ENCODE measurements at places on chromosomes 6 and 20.

DNA sequence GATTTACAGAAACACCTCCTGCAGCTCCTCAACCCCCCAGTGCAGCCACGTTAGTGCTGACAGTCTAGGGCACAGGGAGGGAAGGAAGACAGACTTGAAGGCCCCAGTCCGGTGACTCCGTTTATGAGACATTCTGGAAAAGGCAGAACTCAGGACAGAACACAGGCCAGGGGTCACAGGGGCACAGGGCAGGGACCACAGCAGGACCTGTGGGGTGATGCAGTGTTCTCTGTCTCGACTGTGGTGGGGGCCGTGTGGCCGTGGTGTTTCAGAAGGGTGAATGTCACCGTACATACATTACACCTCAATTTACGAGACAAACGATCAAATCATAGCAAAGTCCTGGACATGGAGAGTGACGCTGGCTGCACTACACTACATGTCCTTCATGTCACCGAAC is 11.3 kb downstream of the BHLHE23 start:
- no peak for DNase-seq

DNA sequence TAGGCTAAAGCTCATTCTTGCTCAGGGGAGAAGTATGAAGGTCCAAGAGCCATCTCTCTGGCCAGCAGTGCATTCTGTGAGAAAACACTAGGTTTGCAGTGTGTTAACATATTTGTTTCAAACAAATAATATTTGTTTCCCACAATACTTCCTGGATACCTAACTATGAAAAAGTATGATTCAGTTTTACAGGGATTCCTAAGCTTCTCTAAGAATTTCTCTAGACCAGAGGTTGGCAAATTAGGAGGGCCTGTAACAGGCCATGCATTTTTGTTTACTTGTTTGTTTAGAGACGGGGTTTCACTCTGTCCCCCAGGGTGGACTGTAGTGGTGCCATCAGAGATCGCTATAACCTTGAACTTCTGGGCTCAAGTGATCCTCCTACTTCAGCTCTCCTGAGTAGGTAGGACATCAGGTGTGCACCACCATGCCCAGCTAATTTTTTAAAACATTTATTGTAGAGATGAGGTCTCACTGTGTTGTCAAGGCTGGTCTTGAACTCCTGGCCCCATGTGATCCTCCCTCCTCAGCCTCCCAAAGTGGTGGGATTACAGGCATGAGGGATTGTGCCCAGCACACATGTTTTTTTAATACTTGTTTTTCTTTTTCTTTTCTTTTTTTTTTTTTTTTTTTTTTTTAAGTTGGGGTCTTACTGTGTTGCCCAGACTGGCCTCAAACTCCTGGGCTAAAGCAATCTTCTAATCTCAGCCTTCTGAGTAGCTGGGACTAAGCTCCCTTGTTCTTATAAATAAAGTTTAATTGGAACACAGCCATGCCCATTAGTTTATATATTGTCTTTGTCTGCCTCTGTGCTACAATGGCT is 71.7 kb downstream of the ADGRG6 start:
- DNase-seq, result no peak

- DNase-seq, result no peak
Observed at GRCh38 chr6:2958776-2959175, 12.6 kb downstream of the SERPINB6 start.

GRCh38 chr20:17606001-17606400 is 36.1 kb downstream of the DSTN start:
- DNase-seq, result no peak

- DNase-seq, result no peak
Observed at GRCh38 chr6:33505548-33506370, 51.4 kb downstream of the ZBTB9 start.

DNA sequence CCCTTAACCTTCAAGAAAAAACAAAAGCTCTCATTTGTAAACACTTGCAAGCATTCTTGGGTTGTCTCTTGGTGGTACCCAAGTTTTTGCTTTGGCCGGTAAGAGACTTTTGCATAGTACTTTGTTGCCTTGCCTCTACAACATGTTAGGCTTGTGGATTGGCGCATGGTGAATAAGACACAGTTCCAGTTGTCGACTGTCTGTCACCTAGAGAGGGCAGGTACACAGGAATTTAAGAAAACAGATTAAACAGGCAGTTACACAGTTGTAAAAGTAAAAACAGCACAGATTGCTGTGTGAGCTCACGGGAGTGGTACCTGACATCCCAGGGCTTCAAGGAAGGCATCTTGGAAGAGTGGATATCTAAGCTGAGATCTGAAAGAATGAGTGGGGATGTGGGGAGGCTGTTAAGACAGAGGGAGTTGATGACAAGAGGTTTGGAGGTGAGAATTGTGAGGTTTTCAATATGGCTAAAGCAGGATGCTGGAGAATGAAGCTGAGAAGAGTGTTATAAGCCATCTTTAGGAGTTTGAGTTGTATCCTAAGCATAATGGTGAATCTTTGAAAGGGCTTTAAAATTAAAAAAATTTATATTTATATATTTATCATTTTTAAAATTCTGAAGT is 19.2 kb downstream of the UTRN start:
- no peak for DNase-seq

DNA sequence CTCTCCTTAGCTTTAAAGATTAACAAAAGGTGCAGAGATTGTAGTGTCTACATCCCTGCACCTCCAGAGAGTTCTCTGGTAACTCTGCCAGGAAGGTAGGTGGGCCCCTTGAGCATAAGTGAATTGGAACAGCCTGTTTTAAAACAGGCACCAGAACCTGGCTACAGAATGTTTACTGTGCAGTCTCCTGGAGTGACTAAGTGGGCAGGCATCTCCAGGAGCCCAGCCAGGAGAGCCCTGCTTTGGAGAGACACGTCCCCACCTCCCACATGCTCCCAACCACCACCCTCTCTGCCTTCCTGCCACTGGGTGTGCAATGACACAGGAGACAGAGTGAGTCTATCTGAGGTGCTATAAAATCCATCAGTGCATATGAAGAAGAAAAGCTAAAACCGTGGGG is 110.3 kb upstream of the EYA4 start:
- DNase-seq, result no peak

GRCh38 chr20:63978319-63979228 is 868 bp downstream of the SAMD10 start:
- DNase-seq, result no peak
